ENCODE measurements at places on chromosomes 6 and 20.

DNA sequence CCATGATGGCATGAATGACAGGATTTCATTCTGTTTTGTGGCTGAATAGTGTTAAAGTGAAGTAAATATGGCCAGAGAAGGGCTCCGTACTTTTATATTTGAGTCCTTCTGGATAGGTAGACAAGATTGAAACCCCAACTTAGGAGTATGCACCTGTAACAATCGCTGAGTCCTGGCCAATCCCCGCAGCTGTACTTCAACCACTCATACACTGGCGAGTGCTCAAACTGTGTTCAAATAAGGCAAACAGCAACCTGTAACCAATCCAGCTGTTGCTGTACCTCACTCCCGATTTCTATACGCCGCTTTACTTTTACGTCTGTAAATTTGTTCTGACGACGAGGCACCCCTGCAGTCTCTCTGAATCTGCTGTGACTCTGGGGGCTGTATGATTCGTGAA is 6.7 kb downstream of the TTLL2 start:
- DNase-seq = no peak

DNA sequence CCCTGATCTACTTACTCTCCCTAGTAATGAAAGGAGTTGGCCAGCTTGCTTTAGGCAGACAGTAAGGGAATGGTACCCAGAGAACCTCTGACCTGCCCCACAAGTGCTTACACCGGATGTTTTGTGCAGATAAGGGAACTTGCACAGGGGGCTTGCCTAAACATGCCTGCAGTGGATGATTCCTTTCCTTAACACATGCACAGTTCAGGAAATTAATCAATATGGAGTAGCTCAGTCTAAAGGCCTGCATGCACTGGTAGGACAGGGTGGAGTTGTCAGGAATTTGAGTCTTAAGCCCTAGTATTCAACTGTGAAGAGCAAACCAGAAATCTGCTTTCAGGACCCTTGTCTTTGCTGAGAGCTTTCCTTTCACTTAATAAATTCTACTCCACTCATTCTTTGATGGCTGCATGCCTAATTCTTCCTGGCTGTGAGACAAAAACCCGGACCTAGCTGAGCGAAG is 3.9 kb upstream of the TRIM38 start:
- no peak for DNase-seq

GRCh38 chr20:62978561-62978943 is 26.0 kb downstream of the SLC17A9 start:
- DNase-seq = no peak

DNA sequence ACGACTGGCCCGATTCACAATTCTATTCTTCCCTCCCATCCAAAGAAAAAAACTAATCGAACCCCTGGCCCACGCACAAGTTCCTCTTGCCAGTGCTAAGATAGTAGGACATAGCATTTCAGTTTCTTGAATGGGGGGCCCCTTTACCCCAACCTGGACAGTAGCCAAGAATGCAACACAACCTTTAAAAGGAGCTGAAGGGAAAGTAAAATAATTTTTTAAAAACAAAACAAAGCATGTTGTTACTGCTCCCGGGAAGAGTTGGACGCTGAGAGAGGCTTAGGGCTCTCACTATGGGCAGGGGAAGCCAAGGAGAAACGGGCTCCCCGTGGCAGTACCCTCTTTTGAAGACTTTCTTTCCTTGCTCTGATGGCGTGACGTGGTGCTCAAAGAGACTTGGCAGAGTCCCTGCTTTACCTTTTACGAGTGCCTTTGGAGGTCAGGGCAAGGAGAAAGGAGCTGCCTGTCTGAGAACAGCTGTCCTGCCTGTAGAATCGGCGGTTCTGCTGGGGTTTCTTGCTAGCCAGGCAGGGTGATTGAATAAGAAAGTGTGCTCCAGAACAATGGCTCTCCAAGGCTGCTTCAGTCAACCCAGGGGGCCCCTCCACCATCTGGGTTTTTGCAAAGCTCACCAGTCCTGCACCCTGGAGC is 5.8 kb downstream of the TFAP2C start:
- no peak for DNase-seq

GRCh38 chr6:37171201-37171969 is 1.4 kb downstream of the PIM1 start:
- peak; percentile 61 for DNase-seq

DNA sequence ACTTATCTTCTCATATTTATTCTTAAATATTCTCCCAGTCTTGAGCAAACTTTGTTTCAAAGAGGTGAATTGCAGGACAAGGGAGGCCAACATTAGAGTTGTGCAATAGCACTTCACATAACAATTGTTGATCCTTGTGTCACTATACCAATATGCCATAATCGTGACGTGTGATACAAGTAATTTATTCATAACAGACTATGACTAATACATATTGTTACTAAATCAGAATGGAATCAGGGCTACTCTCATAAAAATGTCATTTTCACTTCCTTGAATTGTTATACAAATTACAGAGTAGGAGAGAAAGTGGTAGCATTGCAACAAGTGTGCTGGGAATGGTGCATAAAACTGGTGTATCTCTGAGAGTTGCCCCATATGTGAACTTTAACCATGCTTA is 37.2 kb upstream of the PLCB1 start:
- peak; percentile 18 for DNase-seq

DNA sequence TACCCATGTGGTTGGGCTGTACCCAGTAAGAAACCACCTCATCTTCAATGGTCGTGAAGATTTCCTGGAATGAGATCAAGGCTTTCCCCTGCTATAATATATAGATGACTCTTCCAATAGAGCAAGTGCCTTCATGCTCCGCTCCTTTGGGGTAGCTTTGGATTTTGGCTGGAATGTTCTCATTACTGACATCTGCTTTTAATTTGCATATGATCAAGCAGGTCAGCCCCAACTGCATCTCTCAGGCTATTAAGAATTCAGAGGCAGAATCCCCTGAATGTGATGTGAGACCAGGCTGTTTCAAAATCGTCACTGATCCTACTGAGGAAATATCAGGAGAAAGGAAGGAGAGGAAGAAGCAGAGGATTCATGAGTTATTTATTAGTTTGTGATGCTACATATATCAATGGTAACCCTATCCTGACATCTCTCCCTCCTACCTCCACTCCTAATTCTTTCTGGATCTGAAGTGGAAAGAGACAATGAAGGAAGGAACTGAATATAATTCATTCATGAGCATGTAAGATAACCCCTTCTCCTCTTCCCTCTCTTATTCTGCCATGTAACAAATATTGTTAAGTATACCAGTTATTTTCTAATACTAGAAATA is 47.6 kb upstream of the FUCA2 start:
- no peak for DNase-seq

DNA sequence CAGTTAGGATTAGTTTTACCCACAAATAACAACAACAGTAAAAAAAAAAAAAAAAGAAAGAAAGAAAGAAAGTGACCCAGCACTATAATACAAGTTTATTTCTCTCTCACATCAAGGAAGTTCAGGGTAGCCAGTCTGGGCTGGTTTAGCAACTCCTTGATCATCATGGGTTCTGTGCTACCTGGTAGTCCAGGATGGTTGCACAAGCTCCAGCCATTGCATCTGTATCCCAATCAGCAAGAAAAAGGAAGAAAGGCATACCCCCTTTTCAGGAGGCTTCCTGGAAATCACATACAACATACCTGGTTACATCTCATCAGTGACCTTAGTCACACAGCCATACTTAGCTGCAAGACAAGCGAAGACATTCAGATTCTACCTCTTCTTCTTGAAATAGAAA is 128.5 kb downstream of the MTHFD1L start:
- DNase-seq = no peak

GRCh38 chr6:135853986-135854385 is 2.5 kb downstream of the PDE7B start:
- DNase-seq = no peak

DNA sequence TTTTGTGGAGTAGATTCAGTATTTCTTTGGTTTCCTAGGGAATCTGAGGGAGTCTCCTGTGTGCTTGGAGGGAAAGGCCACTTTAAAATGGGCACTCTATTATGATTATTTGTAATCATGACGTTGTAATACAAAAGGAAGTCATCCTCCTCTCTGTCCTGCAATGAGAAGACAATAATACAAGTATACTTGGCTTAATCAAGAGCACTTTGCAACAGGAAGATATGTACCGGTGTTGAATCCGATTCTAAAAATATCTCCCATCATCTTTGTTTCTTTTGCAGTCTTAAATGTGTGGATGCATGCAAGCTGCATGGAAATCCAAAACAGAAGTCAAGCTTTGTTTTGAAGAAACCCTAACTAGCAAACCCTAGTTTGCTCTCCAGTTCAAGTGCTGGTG is 94.1 kb upstream of the QKI start:
- DNase-seq = no peak

GRCh38 chr6:83006270-83006905 is 59.3 kb downstream of the UBE3D start:
- DNase-seq = no peak

GRCh38 chr6:166105341-166106075 is 62.1 kb downstream of the TBXT start:
- DNase-seq = no peak

DNA sequence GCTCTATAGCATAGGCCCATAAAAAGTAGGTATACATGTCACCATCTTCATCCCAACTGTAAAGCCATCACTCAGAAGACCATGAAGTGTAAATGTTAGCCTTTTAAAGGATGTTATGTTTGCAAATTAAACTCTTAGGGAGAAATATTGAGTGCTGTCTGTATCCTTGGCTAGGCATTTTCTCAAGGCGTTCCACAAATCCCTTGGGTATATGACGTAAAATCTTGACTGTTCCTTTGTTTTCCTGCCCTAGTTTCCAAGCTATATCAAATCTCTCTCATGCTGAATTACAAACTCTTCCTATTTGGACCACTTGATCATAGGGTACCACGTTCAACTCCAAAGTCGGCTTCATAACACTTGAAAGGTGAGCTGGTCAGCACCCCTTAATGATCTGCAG is 486.2 kb downstream of the HDGFL1 start:
- no peak for DNase-seq

- no peak for DNase-seq
Measured at GRCh38 chr6:122154155-122154554, 245.3 kb upstream of the HSF2 start.

DNA sequence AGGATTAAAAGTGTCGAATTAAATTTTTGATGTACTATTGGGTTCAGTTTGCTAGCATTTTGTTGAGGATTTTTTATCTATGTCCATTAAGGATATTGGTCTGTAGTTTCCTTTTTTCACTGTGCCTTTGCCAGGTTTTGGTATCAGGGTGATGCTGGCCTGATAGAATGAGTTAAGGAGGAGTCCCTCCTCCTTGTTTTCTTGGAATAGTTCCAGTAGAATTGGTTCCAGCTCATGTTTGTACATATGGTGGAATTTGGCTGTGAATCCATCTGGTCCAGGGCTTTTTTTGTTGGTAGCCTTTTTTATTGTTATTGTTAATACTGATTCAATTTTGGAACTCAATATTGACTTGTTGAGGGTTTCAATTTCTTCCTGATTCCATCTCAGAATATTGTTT is 141.8 kb downstream of the SIM1 start:
- no peak for DNase-seq

GRCh38 chr20:35838205-35838604 is 66.4 kb downstream of the PHF20 start:
- DNase-seq = no peak

GRCh38 chr20:56987986-56988385 is 278.5 kb downstream of the BMP7 start:
- DNase-seq = no peak

GRCh38 chr20:63955281-63955826 is 862 bp downstream of the UCKL1 start:
- DNase-seq = no peak

GRCh38 chr6:14616656-14617055 is 499.1 kb downstream of the CD83 start:
- no peak for DNase-seq

GRCh38 chr20:32510120-32510600 is 75.0 kb downstream of the NOL4L start:
- DNase-seq = no peak

DNA sequence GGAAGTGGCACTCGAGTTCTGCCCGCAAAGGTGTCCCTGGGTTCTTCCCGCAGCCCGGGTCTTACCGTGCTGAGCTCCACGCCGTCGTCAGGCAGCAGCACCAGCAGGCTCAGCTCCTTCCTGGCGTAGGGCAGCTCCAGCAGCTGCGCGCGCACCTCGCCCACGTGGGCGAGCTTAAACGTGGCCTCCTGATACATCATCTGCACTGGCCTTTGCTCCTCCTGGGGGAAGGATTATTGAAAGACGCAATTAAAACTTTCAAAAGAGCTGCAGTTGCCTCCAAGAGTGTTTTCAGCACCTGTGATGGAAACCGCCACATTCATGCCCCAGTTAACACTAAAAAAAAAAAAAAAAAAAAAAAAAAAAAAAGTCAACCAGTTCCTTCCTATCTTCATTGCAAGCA is 11.3 kb downstream of the SERPINB9 start:
- DNase-seq = no peak

DNA sequence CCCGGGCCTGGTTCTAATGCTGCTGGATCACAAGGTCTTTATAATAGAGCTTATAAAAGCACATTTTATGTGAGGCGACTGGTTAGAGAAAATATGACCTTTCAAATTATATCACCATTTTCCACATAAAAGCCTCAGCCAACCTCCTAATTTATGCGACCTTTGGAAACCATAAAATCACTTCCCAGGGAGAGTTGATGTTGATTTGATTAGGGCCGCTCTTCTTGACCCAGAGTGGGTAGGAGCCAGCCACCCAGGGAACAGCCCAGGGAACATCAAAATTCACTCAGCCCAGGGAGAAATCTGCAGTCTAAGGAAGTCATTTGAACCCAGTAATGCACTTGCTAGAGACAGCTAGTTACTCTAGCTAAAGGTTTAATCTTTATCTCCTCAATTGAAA is 79.8 kb upstream of the TENT5A start:
- no peak for DNase-seq

DNA sequence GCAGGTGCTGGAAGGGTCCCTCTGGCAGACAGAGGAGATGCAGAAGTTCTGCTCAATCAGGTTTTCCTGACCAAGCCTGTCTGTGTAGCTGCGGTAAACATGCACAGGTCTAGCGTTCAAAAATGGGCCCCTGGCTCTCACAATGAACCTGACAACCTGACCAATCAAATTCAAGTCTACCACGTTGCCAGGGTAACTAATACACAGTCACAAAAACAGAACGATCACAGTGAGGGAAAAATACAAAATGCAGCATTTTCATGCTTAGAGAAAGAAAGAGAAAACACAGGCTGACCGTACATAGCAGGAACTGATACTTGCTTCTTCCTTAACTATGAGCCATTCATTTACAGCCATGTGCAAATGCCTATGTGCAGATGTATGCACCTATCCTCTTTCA is 353.1 kb upstream of the TSHZ2 start:
- DNase-seq = no peak

DNA sequence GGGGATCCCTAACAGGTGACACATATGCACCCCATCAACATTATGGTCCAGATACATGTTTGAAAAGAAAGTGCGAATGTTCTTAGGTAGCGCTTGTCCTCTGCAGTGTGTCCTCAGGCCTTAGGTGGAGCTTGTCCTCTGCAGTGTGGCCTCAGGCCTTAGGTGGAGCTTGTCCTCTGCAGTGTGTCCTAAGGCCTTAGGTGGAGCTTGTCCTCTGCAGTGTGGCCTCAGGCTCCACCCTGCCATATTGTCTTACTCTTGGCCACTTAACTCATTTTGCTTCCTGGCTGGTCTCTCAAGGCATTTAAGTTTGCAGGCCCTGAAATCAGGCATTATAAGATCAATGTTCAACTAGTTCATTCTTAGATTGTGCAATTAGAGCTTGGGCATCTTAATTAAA is 74.7 kb upstream of the SCP2D1 start:
- no peak for DNase-seq
